A549 treated with GW870086 at 1 μM for 4 hours (cell line): ENCODE measurements at places on chromosomes 1 and 21. TPM values are rescaled to one million over a fixed set of nuclear protein-coding genes. Genes with fewer than 3 reads are reported as not detected.

The SLC2A5 gene
- 0.06 to 0.77 TPM (median 0.33 TPM) in 5 replicates for total RNA-seq

The C8A gene
- not detected in 5 replicates for total RNA-seq

The AGMAT gene
- 5.4 to 8.2 TPM (median 7.5 TPM) in 5 replicates for total RNA-seq

The OR2G6 gene
- total RNA-seq, result not detected in 5 replicates

The ETV3L gene
- total RNA-seq, result not detected in 5 replicates

The CEP104 gene
- total RNA-seq, result 11.3 to 17.9 TPM (median 15.7 TPM) in 5 replicates

The BRINP2 gene
- total RNA-seq, result 0.10 to 0.54 TPM (median 0.15 TPM) in 5 replicates

The GPR61 gene
- not detected in 5 replicates for total RNA-seq

The NID1 gene
- total RNA-seq, result 5.5 to 9.8 TPM (median 8.2 TPM) in 5 replicates

The UBE2U gene
- total RNA-seq, result not detected in 5 replicates

The TRIM62 gene
- total RNA-seq, result 1.9 to 2.5 TPM (median 2.3 TPM) in 5 replicates

The NUDT4B gene
- total RNA-seq, result 0.47 to 2.8 TPM (median 0.82 TPM) in 5 replicates

The SELENOF gene
- 149 to 180 TPM (median 163 TPM) in 5 replicates for total RNA-seq

The KCNT2 gene
- total RNA-seq, result 0.06 to 0.07 TPM (median 0.07 TPM) in 4 of 5 replicates, not detected in the other

The CIART gene
- 0.97 to 2.4 TPM (median 1.3 TPM) in 5 replicates for total RNA-seq

The VTCN1 gene
- 0.06 to 0.08 TPM (median 0.06 TPM) in 3 of 5 replicates, not detected in the others for total RNA-seq

The PERM1 gene
- total RNA-seq, result 0.05 to 0.19 TPM (median 0.18 TPM) in 3 of 5 replicates, not detected in the others

The CD84 gene
- total RNA-seq, result not detected in 5 replicates

The C1orf105 gene
- 0.14 to 0.33 TPM (median 0.30 TPM) in 3 of 5 replicates, not detected in the others for total RNA-seq

The NHLH1 gene
- total RNA-seq, result 0.30 to 0.51 TPM (median 0.38 TPM) in 5 replicates

The FAM151A gene
- 0.07 to 0.18 TPM (median 0.13 TPM) in 4 of 5 replicates, not detected in the other for total RNA-seq

The SLC44A5 gene
- 0.03 to 0.07 TPM (median 0.05 TPM) in 4 of 5 replicates, not detected in the other for total RNA-seq

The PADI3 gene
- total RNA-seq, result 0.96 to 1.3 TPM (median 1.2 TPM) in 5 replicates
